Hippocampal formation (tissue), 2 donors: ENCODE measurements at places on chromosomes 13 and 19.

- no peak for DNase-seq
Observed at GRCh38 chr13:50130123-50130946, 115.1 kb downstream of the KCNRG start.

DNA sequence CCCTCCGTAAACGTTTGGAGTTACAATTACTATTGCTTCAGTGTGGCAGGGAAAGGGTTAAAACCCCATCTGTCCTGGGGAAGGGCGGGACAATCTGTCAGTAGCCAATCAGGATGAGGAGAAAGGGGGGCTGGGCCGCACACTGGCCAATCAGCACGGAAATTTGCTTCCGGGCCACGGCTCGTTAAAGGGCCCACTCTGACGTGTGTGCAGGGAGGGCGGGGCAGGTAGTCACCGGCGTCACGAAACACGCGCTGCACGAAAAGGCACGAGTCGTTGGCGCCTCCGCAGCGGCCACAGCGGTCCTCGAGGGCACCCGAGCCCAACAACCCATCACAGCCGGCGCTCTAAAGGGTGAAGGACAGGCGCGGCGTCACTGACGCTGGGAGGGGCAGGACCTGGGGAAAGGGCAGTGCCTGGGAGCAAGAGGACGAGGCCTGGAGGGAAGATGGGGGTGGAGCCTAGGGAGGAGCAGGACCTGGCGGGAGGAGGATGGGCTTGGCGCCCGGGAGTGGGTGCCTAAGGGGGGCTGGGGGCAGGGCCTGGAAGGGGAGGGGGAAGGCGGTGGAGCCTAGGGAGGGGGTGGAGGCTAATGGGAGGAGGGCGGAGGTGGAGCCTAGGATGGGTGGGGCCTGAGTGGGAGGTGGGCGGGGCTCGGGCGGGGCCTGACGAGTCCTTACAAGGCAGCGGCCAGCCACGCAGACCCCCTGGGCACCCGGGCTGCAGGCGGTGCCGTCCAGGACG lies 4.9 kb downstream of the ADAMTSL5 start:
- DNase-seq = peak; percentile 90

DNA sequence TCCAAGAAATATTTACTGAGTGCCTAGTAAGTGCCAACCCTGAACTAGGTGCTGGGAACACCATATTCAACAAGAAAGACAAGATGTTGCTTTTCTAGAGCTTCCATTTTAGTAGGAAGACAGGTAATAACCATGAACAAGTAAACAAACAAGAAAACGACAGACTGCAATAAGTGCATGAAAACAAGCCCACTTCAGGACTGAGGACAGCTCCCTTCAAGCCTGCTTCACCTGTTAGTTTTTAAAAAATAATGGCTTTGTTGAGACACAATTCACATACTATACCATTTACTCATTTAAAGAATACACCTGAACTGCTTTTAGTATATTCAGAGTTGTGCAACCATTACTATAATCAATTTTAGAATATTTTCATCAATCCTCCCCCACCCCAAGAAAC lies 30.4 kb downstream of the CYP4F22 start:
- DNase-seq = no peak

GRCh38 chr13:19074519-19074918 lies 107.1 kb downstream of the TUBA3C start:
- DNase-seq = no peak

DNA sequence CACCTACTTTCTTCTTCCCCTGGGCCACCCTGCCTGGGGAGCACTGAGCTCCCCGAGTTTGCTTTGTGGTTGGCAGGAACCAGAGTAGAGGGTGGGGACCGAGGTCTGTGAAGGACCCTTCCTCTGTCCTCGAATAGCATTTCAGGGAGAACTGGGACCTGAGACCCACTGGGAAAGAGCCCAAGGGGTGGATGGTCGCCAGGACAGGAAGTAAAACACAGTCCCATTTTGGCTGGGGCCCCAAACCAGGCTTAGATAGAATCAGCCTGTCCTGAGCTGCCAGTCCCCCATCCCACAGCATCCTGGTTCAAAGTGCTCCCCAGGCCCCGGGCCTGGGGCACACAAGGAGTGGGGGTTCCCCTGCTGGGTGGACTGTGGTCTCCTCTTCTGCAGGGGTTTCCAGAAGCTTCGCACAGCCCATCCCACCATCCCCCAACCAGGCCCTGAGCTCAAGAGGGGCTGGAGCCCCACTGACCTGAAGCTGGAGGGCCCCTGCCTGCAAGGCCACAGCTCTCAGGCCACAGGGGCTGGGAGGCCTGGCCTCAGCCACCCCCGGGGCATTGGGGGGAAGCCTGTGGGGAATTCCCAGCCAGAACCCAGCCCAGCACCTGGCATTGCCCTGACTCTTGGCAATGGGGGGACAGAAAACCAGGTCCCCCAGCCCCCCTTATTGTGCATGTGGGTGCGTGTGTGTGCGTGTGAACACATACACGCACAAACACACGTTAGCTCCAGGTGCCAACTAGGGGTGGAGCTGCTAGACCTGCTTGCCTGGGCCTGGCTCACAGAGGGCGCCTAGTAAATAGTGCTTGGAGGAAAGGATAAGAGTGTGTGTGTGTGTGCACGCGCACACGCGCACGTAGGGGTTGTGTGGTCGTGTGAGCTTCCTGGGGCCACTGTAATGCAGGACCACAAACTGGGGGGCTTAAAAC lies 995 bp upstream of the MKNK2 start:
- no peak for DNase-seq

- no peak for DNase-seq
Observed at GRCh38 chr19:29086646-29087045, 126.3 kb downstream of the UQCRFS1 start.

GRCh38 chr13:28058866-28059613 lies 41.3 kb downstream of the FLT3 start:
- no peak for DNase-seq

- DNase-seq = no peak
Observed at GRCh38 chr13:80633251-80633650, 292.3 kb upstream of the SPRY2 start.

- DNase-seq = no peak
Observed at GRCh38 chr13:67148161-67148571, 82.0 kb downstream of the PCDH9 start.

GRCh38 chr13:92804926-92805325 lies 421.7 kb upstream of the GPC6 start:
- DNase-seq = no peak

DNA sequence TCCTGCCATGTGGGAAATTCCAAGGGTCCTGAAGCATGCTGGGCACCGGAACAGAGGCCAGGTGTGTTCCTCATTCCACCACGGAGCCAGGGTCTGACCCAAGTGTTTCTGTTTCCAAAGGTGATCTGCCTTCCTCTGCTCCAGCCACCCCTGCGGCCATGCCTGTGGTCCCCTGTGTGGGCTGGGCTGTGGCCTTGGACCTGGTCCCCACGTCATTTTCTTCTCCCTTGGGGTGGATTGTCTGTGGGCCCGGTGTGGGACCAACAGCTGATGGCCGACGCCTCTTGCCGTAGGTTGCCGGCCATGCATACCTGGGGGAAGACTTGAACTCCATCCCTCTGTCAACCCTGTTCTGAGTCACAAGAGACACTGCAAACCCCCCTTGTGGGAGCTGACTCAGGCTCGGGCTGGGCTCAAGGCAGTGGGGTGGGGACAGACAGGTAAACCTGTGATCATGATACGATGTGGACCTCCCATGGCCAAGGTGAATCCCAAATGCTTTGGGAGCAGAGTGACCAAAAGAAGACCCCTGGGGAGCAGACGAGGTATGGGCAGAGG lies 35.0 kb downstream of the ATP11A start:
- no peak for DNase-seq

- no peak for DNase-seq
Observed at GRCh38 chr13:71144883-71145282, 722.1 kb downstream of the DACH1 start.

GRCh38 chr19:14328406-14328805 lies 52.8 kb upstream of the ADGRE5 start:
- no peak for DNase-seq

- no peak for DNase-seq
Observed at GRCh38 chr13:54445453-54445852, 1416.8 kb downstream of the OLFM4 start.

DNA sequence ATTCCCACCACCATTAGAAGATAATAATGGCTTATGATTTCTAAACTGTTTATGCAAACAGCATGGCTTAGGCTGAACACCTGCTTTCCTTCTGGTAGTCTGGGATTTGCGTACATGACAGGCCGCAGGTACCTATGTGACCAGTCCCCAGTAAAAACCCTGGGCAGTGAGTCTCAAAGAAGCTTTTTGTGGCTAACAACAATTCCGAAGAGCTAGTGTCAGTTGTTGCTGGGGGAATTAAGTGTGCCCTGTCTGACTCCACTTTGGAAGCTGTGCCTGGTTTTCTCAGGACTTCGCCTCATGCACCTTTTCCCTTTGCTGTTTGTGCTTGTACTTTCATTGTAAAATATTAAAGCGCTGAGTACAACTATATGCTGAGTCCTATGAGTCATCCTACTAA lies 250.2 kb upstream of the MIR17HG start:
- no peak for DNase-seq

GRCh38 chr13:60211548-60211947 lies 47.8 kb upstream of the DIAPH3 start:
- DNase-seq = no peak

DNA sequence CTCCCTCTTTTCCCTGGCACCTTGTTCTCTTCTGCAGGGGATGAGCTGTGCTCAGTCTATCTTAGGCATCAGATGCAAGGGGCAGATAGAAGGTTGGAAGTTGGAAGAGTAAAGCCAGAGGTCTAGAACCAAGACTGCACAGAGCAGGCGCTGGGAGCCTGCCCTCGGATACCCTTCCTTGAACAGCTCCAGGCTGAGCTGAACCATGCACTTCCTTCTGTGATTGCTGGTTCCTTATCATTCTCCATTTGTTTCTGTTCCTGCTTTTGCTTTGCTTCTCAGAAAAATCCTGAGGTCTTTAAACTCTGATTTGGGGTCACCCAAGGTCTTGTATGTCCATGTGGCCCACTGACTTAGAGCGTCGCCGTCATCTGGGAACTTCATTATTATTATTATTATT lies 36.3 kb downstream of the ARHGEF18 start:
- DNase-seq = no peak

DNA sequence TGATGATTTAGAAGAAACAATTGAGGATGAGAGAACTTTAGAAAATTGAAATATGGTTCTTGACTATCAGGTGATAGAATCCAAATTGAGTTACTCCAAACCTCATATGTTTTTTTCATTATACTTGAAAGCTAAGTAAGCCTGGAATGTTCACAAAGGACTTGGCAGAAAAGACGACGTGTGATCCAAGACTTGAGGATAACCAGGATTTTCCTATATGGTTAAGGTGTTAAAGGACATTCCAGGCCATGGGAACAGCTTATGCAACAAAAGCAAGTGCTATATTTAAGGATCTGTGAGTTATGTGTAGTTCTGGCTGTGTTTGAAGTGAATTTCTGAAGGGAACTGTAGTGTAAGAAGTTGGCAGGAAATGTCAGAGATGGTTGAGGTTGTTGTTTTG lies 52.5 kb downstream of the SLITRK1 start:
- no peak for DNase-seq

DNA sequence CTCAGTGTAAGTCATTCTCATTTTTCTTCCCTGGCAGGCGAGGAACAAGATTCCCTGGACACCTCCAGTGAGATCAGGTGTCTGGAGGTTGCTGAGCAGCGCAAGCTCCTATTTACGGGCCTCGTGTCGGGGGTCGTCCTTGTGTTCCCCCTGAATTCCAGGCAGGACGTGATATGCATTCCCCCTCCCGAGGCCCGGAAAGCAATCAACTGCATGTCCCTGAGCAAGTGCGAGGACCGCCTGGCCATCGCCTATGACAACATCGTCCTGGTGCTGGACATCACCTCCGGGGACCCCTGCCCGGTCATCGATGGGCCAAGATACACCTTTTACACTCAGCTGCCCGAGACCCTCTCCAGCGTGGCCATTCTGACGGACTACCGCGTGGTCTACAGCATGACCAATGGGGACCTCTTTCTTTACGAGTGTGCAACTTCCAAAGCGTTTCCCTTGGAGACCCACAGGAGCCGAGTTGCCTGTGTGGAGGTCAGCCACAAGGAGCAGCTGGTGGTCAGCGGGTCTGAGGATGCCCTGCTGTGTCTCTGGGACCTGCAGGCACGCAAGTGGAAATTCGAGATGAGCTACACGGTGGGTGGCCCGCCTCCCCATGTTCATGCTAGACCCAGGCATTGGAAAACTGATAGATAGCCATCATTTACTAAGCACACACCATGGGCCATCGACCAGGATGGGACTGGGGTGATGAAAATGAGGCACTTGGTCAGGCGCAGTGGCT lies 21.5 kb upstream of the SIN3B start:
- DNase-seq = no peak

DNA sequence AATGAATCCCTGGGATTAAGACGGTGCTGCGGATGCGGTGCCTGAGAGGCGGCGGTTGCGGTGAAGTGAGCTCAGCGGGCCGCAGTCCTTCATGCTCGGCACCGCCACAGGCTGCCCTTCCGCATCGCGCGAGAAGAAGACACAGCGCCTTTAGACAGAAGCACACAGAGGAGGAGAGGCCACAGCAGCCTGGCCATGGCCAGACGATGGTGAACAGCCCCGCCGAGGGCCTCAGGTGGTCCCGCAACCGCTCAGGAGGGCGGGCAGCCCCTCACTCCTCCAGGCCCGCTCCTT lies 459.2 kb downstream of the MYO16 start:
- DNase-seq = no peak

DNA sequence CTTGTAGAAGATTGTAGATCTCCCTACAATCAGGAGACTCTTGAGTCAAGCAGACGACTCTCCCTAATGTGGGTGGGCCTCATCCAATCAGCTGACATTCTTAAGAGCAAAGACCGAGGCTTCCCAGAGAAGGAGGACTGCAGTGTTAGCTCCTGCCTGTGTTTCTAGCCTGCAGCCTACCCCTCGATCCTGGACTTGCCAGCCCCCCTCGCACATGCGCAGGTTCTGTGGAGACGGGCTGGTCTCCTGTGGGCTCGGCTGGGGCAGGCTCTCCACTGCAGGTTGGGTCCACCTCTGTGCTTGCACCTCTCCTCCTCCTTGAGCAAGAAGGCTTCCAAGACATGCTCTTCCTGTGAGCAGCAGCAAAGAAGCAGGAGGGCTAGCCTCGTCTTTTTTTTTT lies 185.2 kb upstream of the SOX1 start:
- DNase-seq = no peak

DNA sequence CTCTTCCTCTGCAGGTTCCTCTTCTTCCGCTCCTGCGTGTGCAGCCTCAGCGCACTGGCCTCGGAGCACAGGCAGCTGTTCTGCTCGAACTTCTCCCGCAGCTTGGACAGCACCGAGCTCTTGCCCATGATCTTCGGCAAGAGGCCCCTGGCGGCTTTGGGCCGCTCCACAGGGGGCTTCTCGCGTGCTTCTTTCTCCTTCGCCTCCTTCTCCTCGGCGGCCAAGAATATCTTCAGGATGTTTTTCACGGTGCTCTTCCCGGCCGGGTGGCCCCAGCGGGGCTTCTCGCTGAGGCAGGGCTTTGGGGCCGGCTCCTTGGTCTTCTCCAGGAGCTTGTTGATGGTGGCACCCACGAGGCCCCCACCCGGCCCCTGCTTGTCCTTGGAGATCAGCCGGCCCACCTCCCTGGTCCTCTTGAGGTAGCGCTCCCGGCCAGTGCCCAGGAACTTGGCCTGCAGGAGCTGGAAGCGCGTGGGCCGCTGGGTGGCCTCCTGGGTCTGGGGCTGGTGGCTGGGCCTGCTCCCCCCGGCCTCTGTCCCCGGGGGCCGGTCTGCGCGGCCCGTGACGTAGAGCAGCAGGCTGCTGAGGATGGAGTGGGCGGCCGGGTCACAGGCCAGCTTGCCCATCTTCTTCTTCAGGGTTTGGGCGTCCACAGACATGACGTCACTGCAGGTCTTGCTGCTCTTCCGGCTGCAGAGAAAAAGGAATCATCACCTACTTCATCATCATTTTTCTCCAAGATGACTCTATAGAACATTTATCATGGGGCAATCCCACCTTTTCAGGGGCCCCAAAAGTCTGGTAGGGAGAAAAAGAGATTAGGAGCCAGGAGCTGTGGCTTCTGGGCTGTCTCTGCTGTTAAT lies 43.8 kb upstream of the GRTP1 start:
- DNase-seq = no peak
